ENCODE measurements at places on chromosomes 3 and 15.

DNA sequence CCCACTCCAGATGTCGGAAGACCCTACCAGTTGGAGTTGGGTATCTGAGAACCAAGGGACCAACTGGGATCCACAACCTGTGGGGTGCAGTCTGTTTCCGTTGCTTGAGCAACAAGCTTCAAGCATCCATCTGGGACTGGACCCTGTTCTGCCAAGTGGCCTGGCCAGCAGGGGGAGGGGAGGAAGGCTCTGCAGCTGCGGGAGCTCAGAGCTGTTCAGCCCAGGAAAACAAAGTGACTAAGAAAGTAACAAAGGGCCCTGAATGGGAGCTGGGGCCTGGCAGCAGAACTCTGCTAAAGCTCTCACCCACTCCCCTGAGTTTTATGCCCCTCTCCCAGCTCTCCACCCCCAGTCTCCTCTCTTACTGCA, 2.7 kb downstream of the TYRO3 start:
- no peak for DNase-seq

- DNase-seq: no peak
Observed at GRCh38 chr3:52530918-52531826, 2.5 kb downstream of the NT5DC2 start.

DNA sequence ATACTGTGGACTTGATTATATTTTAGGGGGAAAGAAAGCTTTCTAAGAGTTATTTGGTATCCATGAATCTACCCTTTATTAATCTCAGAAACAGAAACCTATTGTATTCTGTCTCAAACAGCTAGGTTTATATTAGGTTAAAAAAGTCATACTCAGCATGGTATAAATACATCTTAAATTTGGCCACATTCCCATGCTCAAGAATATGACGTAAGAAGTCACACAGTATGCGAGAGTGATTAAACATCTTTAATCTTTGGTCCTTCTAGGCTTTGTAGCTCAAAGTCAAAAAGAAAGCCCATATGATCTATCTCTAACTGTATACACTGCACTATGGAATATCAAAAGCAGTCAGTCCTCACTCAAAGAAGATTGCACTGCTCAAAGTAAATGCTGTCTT, 131.4 kb downstream of the EPHA3 start:
- no peak for DNase-seq

DNA sequence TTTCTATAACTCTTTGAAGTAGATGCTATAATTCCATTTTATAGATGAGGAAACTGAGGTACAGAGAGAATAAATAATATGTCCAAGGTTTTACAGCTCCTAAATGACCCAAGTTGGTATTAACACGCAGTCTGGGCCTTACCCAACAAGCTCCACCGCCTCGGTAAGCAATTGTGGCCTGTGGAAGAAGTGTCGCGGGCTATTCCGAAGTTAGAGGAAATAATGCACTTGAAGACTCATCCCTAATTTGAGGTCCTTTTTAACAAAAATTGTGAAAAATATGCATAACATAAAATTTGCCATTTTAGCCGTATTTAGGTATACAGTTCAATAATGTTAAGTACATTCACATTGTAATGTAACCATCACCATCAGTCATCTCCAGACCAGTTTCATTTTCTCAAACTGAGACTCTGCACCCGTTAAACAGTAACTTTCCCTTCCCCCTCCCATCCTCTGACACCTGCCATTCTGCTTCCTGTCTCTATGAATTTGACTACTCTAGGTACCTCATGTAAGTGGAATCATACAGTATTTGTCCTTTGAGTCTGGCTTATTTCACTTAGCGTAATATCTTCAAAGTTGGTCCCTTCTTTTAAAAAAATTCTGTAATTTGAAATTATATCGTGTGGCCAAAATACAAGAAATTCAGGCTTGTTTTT, 18.2 kb downstream of the IDH3A start:
- no peak for DNase-seq

DNA sequence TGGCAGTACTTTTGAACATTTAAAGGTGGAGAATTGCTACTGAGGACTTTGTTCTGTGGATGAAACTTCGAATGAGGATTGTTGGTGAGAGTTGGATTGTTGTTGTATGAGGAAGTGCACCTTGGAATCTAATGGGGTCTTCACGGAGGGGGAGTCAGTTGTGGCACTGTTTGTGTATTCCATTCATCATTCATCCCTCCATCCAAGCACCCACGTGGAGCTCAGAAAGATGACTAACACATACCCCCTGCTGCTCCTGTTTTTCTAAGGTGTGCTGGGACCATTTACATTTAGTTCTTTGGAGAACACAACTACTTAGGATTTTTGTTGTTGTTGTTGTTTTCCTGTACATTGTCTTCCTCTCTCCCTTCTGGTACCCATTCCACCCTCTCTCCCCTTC, 122.6 kb downstream of the IGF1R start:
- no peak for DNase-seq

GRCh38 chr15:28904003-28904402, 18.2 kb downstream of the APBA2 start:
- DNase-seq: no peak

DNA sequence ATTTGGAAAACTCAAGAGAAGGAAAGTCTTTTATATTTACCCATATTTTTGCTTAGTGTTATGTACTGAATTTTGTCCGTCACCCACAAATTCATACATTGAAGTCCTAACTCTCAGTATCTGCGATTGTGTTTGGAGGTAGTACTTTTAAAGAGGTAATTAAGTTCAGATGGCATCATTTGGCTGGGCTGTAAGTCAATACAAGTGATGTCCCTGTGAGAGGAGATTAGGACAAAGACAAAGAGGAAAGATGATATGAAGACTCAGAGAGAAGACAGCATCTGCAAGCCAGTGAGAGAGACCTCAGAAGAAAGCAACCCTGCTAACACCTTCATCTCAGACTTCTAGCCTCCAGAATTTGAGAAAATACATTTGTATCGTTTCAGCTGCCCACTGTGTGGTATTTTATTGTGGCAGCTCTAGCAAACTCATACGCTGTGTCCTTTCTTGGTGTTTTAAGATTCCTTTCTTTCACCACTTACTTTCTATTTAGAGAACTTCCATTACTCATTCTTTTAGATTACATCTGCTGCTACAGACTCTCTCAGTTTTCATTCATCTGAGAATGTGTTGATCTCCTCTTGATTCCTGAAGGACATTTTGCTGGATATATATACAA, 17.0 kb downstream of the LRCH3 start:
- DNase-seq: no peak

DNA sequence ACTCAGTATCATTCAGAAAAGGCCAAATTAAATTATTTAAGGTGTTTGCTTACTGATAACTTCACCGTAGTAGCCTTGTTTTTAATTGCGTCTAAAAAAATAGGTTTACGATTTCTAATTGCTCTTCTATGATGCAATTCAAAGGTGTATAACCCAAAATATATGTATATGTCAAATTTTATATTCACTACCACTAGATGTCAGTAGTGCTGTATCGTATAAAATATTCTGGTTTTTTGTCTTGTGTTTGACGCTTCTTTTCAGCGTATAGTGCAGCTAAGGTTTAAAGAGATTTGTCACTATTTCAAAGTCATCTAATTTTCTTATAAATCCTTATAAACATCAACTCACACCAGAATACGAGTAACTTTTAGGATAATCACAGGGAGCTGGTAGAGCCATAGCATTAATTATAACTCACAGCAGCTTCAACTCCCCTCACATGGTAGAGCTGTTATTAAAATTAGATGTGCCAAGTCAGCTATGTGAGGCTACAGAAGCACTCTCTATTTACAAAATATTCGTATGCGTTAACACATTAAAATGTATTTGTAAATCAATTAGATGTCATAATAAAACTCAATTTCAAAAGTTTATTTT, 3.5 kb downstream of the PFN2 start:
- DNase-seq: no peak

- DNase-seq: no peak
Observed at GRCh38 chr15:91259077-91259476, 159.0 kb downstream of the SV2B start.

- no peak for DNase-seq
Observed at GRCh38 chr15:44058126-44058525, 136.9 kb downstream of the FRMD5 start.

DNA sequence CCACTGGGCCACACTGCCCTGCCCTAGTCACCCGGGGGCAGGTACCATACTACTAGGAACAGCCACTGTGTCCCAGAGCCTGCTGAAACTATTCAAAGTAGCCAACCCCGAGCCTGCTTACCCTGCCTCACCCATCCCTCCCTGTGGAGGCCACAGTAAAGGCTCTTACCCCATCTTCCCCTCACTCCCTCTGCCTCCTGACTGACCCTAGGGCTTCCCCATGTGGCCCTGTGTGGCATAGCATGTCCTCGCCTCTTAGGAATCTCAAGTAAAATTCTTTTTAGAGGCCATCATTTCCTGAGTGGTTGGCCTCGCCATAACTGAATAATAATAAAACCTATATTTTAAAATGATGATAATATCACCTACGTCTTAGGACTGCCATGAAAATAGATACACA, 112.2 kb upstream of the SLC6A11 start:
- DNase-seq: no peak

DNA sequence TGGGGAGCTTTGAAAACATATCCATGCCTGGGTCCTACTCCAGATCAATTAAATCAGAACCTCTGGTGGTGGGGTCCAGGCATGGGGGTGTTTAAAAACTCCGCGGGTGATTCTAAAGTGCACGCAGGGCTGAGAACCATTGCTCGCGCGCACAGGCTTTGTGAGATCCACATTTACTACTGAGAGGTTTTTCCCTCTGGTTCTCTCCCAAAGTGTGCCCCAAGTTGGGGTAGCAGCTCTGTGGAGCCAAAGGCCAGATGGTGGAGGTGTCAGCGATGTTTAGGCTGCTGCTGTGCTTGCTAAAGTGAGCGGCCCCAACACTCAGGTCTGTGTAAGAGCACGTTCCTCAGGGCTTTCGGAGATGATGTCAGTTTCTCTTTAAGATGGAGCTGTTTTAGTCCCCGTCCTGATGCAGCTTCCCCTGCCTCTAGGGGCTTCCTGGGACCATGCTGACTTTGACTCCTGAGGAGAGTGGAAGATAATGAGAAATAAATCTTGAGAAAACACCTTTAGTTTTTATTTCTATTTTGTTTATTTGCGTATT, 13.4 kb upstream of the MAGEF1 start:
- DNase-seq: no peak

GRCh38 chr3:17580901-17581300, 161.5 kb downstream of the TBC1D5 start:
- DNase-seq: no peak

- DNase-seq: no peak
Observed at GRCh38 chr15:45224621-45225217, 27.3 kb upstream of the SLC28A2 start.

DNA sequence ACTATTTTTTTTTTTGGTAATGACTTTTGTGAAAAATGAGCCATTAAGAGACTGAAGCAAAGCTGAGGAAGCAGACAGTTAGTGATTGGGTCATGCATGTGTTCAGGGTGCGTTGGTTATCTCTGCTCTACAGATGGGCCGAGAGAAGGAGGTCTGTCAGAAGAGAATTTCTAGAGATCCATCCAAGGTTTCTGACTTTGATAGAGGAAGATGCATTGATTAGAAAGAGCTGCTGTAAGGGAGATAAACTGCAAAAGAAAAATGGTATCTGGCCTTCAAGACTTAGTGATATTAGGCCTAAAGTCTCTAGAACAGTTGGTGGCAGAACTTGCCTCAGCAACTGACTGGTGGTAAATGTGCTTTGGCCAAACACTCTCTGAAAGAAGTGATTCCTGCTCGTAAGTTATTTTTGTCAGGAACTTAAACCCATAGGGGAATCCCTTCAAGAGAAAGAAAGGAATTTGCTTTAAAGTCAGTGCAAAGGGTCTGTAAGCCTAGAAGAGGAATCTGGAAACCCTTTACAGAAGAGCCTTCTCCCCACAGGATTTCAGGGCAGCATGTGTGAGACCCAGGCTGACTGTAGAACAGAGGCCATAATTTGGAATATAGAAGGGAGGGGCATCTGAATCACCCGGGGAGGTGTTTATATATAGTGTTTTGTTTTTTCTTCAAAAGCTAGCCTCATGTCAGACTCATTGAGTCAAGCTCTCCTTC, 67.8 kb downstream of the OPA1 start:
- DNase-seq: no peak

- no peak for DNase-seq
Observed at GRCh38 chr15:27723821-27724220, 375.3 kb downstream of the OCA2 start.

DNA sequence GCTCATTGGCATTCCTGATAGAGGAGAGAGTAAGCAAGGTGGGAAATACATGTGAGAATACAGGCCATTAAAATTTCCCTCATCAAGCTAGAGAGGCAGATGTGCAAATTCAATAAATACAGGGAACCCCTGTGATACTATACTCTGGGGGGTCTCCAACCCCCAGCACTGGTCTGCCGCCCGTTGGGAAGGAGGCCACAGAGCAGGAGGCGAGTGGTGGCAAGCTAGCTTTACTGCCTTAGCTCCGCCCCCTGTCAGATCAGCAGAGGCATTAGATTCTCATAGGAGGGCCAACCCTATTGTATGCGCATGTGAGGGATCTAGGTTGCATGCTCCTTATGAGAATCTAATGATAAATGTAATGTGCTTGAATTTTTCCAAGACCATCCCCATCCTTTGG, 97.1 kb upstream of the PLSCR5 start:
- DNase-seq: no peak

- DNase-seq: no peak
Observed at GRCh38 chr15:38652998-38653397, 88.4 kb upstream of the RASGRP1 start.

GRCh38 chr3:64379221-64379620, 154.0 kb upstream of the PRICKLE2 start:
- no peak for DNase-seq

DNA sequence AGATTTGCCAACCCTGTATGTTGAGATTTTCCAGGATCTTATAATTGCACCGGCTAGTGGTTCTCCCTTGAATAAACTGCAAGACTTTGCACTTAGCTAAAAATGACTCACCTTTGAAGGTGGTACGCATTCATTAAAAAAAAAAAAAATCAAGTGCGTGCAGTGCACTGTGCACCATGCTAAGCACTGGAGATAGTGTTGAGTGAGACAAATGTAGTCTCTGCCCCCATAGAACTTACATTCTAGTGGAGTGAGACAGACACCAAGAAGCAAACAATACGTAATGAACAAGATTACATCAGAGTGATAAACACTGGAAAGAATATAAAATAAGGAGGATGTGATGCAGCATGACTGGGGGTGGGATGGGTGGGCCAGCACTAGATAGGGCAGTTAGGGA, 69.4 kb downstream of the ITPR1 start:
- DNase-seq: no peak

GRCh38 chr3:52379610-52380009, 63.5 kb downstream of the DNAH1 start:
- no peak for DNase-seq

DNA sequence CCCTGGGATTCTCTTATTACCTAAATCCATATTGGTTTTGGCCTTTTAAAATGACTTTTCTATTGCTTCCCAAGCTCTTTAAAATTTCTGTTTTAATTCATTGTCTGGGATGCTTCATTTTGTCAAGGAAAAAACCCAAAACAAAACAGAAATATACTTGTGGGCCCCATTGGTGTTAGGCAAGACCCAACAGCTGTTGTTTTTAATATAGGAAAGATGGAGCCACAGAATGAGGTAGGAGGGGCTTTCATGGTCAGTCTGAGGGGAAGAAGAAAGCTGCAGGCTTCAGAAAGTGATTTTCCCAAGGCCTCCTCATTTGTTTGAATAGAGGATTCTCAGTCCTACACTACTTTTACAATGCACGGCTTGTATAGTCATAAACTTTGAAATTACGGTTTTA, 180.5 kb downstream of the MCTP2 start:
- no peak for DNase-seq

Measured in GOT3 (cell line).